ENCODE measurements at places on chromosomes 2 and 18. TPM values are rescaled to one million over a fixed set of nuclear protein-coding genes. Genes with fewer than 3 reads are reported as not detected.

DCDC2C gene
- not detected for total RNA-seq

SCYGR4 gene
- total RNA-seq: not detected

BCL11A gene
- 43.0 TPM for total RNA-seq

PPP1CB gene
- 327 TPM for total RNA-seq

FEV gene
- not detected for total RNA-seq

RFX8 gene
- total RNA-seq: not detected

CHPF gene
- 27.1 TPM for total RNA-seq

AGFG1 gene
- total RNA-seq: 62.4 TPM

IMPA2 gene
- total RNA-seq: 140 TPM

STPG4 gene
- total RNA-seq: 0.16 TPM

TNFAIP6 gene
- 0.20 TPM for total RNA-seq

IL36B gene
- total RNA-seq: 1.4 TPM

RALBP1 gene
- total RNA-seq: 93.7 TPM

C2orf15 gene
- total RNA-seq: 1.9 TPM

AQP12B gene
- total RNA-seq: not detected

LHCGR gene
- total RNA-seq: not detected

SERPINB3 gene
- total RNA-seq: 879 TPM

XRCC5 gene
- total RNA-seq: 198 TPM

RTKN gene
- 18.3 TPM for total RNA-seq

ZNF804A gene
- total RNA-seq: not detected

EPAS1 gene
- 89.5 TPM for total RNA-seq

KCNK3 gene
- 0.44 TPM for total RNA-seq

DNA sequence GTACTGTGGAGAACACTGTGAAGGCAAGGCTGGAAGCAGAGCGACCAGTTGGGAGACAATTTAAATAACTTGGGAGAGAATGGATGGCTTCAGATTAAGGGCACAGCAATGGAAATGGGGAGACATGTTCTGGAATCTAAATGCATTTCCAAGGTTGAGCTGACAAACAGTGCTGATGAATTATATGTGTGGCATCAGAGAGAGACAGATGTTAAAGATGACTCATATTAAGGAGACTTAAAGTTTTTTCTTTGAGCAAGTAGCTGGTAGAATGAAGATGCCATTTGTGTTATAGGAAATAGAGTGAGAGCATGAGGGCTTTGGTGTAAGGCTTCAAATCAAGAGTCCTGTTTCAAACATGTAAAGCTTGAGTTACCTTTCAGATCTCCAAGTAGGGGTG is 441.8 kb downstream of the SETBP1 start:
- no peak for ATAC-seq

DNA sequence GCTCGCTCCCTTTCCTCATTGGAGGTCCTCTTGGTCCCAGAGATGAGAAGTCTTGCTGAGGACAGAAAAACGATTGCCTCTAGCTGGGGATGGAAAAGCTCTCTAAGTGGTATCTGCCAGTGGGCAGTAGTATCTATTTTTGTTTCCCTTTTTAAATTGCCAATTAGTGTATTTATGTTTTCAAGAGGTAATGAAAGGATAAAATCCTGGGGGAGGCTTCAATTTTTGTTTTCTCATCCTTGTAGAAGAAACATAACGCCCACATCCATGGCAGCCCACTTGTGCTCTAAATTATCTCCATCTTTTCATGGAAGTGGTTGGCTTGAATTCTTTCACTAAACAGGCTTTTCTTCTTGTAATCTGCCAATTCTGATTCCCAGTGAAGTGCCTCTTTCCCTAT is 14.3 kb downstream of the ANKRD29 start:
- ATAC-seq: no peak

GRCh38 chr2:113276761-113277425 is 1.8 kb downstream of the PAX8 start:
- peak; percentile 11 for ATAC-seq

GRCh38 chr18:67662996-67663395 is 146.5 kb upstream of the DSEL start:
- no peak for ATAC-seq

GRCh38 chr2:36667931-36668330 is 28.6 kb upstream of the VIT start:
- ATAC-seq: no peak

GRCh38 chr2:47288864-47289263 is 114.1 kb upstream of the MSH2 start:
- ATAC-seq: peak; percentile 94

GRCh38 chr2:112684415-112684775 is 36.4 kb upstream of the NT5DC4 start:
- no peak for ATAC-seq

GRCh38 chr18:64100116-64100922 is 48.6 kb downstream of the LINC00305 start:
- no peak for ATAC-seq

DNA sequence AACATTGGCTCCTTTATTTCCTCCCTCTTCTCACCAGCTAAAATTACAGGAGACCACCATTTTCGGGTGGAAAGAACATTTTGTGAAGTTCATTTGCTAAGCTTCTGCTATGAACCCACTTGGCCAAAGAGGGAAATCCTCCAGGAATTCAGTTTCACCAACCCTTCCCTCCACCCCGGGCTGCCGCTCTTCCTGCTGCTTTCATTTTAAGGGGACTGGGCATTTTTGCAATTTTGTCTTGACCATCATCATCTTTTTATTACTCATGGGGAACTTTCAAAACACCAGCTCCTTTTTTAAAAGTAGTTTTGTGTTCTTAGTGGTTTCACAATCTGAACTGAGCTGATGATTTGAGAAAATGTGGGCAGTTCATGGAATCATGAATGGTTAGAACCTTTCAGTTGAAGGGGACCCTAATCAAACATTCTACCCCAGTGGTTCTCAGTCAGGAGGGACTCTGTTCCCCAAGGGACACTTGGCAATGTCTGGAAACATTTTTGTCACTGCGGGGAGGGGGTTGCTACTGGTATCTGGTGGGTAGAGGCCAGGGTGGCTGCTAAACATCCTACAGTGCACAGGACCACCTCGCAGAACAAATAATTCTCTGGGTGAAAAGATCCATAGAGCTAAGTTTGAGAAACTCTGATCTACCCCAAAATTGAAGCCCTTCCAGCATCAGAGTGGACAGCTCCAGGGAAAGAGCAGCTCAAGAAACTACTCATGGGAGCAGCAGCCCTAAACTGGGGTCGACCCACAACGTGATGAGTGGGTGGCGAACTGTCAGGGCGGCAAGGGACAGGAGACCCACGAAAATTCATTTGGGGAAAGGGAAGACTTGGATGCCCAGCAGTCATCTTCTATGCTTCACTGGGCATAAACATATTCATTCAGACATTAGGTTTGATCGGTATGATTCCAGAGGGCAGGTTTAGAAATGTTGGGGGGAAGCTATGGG is 92.9 kb downstream of the ACKR3 start:
- ATAC-seq: no peak

DNA sequence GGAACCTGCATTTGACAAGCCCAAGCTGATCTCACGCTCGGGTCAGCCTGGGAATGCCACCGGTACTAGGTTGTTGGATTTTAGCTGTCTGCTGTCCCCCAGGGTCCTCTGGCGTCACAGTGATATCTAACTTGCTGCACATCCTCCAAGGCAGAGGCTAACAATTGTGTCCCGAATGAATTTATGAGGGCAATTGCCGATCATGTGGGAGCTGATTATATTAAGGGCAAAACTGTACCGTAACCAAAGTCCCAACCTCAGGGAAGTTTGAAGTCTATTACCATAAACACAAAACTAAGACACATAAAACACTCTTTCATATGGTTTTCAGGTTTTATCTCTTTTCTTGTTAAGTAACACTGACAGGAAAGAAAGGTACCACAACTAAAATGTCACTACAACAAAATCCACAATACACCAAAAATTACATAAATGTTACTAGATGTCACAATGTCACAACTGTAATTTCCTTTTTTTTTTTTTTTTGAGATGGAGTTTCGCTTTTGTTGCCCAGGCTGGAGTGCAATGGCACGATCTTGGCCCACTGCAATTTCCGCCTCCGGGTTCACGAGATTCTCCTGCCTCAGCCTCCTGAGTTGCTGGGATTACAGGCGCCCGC is 6.7 kb downstream of the UXS1 start:
- ATAC-seq: no peak

- no peak for ATAC-seq
Measured at GRCh38 chr2:218583983-218584850, 15.6 kb downstream of the CNOT9 start.

GRCh38 chr2:209613649-209614305 is 157.9 kb upstream of the UNC80 start:
- no peak for ATAC-seq

DNA sequence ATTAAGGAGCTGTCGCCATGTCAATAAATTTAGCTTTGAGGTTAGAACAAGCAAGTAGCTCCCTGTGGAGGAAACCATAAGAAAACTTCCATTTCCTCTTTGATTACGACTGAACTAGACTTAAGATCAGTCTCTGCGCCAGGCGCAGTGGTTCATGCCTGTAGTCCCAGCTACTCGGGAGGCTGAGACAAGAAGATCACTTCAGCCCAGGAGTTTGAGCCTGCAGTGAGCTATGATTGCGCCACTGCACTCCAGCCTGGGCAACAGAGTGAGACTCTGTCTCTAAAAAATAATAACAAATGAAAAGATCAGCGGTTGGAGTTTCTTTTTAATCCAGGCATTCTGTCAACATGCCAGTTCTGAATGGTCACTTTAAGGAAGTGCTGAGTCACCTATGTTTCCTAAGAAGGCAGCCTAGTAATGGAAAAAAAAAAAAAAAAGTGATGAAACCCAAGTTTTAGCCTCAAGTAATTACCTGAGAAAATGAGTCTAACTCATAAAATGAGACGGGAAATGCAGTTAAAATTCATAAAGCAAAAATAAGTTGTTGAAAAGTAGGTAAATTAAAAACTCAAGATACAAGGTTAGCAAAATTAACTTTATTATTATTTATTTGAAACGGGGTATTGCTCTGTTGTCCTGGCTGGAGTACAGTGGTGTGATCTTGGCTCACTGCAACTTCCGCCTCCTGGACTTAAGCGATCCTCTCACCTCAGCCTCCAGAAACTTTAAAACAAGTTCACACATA is 10.2 kb downstream of the C18orf32 start:
- peak; percentile 21 for ATAC-seq
